ENCODE measurements at places on chromosomes 7 and 10.

GRCh38 chr7:44977959-44978335 is 868 bp downstream of the MYO1G start:
- no peak for DNase-seq

DNA sequence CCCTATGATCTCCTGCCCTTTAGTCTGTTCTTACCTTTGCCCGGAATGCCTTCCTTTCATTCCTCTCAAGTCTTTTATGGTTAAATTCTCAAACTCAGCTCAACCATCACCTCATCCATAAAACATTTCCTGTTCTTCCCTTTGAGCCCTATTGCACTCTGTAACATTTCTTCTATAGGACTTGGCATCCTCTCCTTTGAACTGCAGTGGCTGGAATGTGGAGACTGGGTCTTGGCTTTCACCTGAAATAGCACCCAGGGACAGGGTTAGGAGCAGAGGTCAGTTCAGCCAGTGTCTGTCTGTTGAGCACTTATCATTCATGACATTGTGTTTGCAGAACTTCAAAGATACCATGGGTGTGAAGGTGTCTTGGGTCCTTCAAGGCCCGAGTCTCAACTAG is 7.2 kb downstream of the NFE2L3 start:
- no peak for DNase-seq

GRCh38 chr10:43256531-43257346 is 10.1 kb downstream of the RASGEF1A start:
- no peak for DNase-seq

GRCh38 chr7:114148779-114149178 is 230.0 kb upstream of the PPP1R3A start:
- no peak for DNase-seq

GRCh38 chr7:113404245-113404644 is 285.9 kb upstream of the SMIM30 start:
- DNase-seq, result no peak

- DNase-seq, result no peak
These were observed 59.0 kb downstream of the EGFR start for GRCh38 chr7:55077561-55078410.

DNA sequence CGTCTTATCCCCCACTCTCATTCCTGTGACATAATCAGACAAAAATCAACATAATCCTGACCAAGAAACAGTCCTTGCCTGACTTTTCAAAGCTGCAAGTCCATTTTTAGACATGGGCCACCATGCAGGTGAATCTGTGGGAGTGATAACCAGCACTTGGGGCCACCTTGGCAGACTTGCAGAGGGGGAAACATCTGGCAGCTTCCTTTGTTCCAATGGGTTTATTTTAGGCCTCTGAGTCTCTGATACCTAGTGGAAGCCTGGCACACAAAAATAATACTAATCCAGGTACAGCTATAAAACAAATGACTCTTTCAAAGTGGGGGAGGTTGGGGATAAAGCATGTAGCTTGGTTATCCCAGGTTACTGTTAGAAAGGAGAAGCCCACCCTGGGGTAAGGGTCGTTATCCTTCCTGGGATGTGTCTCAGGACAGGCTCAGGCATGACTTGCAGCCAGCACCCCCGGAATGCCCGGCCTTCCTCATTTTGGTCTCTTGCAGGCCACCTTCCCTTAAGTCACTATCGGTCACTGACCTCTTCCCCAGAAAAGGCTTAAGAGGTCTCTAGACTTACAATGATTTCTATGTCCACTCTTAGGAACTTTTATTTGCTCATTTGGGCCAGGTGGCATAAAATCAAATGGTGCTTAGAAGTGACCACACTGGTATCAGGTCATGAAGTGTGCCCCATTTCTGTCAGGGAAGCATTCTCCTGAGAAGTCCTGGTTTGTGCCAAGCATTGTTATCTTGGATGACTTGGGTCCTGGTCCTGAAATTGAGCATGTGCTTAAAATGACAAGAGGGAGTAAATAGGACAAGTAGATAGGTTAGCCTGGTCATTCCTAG is 37.6 kb downstream of the EEPD1 start:
- no peak for DNase-seq

GRCh38 chr10:132640326-132641125 is 102.9 kb downstream of the INPP5A start:
- no peak for DNase-seq

DNA sequence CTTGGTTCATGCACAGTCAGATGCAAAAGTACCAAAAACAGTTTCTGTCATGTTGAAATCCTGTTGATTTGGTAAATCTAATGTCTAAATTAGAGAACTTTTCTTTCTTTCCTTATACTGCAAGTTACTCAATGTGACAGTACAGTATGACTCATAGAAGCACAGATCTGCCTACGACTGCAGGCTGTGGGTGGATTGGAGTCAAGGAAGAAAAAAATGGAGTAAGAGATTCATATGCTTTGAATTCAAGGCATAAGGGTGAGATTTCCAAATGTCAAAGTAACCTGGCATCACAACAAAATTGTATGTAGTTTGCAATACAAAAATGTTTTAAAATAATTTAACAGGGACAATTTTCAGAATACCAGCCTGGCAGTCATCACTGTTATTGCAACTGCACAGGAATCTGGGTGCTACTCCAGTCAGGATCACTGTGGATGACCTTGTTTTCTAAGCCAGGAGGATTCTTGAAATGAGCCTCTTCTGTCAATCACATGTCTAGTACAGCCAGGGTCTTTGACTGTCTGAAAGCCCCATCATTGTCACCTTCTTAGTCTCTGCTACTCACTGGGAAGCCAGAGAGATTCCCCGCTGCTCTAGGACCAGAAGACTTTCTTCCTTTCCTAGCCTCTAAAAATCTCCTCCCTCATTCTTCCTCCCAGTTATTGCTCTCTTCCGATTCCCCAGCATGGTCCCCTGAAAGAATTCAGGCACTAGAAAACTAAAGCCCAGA is 83.6 kb downstream of the CD36 start:
- DNase-seq, result no peak

Data from NCI-H187 treated with DMSO at 0.1 percent for 48 hours (cell line).